ENCODE measurements at places on chromosomes 1 and 21.

GRCh38 chr21:41825881-41826280, 53.3 kb downstream of the PRDM15 start:
- DNase-seq, result no peak

GRCh38 chr1:159188375-159188788, 16.3 kb upstream of the ACKR1 start:
- DNase-seq, result peak; percentile 64

DNA sequence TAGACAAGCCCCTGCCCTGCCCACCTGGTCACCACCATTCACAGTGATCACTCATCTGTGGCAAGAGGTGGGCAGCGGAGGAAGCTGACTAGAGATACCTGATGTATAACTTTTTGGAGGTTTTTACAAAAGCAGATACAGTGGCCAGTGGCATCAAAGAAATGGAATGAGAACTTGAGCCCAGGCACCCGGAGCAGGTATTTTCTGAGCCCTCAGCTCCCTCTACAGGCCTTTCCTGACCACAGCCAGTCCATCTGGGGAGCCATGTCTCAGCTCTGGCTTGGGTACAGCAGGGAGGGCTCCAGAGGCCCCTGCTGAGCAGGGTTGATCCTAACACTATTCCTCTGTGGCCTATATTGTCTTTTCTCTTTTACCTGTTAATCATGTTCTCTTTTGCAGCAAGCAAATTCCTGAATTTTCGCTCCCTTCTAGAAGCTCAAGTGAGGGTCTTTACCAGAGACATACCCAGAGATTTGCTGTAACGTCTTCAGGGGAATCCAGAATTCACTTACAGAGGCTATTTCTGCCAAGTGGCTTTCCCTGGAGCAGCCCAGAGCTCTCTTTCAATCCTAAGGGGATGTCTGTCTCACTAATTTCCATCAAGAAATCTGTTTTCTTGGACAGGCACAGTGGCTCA, 27.3 kb downstream of the GPR157 start:
- DNase-seq, result no peak

DNA sequence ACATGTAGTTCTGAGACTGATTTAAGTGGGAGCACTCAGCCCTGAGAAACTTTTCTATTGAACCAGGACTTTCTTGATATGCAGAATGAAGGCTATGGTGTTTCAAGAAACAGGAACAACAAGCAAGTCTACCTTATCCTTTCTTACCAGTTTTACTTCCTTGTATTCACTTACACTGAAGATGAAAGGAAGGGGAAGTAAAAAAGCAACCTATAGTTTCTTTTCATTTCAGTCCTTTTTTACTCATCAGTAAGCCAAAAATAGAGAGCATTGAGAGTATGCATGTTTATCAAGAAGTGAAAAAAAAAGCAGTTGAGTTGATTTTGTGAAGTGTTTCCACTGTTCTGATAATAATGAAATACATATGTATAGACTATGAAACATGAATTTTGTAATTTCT, 1010.3 kb downstream of the AMY1C start:
- DNase-seq, result no peak

DNA sequence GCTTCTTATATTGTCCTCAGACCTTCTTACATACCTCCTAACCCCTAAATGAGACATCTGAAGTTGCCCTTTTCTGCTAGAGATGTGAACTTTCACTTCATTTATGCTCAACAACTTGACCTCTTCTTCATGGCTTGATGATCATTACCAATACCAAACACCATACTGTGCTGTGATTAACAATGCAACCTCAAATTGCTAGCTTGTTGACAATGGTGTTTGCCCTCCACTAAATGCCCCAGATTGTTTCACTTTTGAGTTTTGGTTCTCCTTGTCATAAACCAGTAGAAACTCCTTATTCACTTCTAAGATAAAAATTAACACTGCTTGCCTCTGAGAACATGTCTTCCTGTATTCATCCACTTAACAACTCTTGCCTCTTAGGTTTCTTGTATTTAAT, 5.6 kb downstream of the JAK1 start:
- no peak for DNase-seq

DNA sequence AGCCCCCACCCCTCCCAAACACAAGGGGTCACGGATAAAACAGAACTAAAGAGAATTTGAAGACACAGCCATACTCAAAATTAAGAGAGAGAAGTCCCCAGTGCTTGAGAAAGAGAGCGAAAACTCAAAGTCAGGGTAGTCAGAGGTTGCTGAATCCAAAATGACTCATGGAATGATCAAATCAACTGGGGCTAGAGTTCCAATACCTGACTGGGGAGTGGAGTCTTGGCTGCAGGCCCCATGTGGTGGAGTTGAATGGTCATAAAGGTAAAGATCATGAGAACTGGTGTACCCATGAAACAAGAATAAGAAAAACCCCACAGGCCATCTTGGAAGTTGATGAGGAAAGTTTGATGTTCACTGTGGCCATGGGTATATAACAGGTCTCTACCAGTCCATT, 84.5 kb upstream of the LRRN2 start:
- no peak for DNase-seq

DNA sequence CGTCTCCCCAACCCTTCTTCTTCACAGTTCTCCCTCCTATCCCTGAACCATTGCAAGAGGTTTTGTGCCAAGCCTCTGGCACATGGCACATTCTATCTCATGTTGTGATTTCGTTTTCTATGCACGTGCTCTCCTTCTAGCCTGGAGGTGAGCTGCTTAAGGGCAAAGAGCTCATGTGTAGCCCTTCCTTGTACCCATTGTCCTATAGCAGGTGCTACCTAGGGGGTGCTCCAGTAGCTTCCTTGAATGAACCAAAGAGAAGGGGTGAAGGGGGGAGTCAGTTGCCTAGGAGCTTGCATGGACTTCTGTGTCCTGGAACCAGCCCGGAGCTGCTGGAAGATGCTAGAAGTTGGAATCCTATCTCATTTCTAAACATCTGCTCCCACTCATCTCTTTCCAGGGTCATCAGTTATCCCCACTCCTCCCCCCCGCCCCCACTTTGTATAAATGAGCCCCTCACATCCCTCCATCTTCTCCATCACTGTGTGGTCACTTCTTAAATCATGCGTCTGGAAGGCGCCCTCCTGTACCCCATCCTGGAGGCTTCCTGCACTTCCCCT, 535 bp upstream of the DISC1 start:
- DNase-seq, result peak; percentile 15

- DNase-seq, result no peak
Measured at GRCh38 chr1:184419350-184420161, 32.7 kb downstream of the C1orf21 start.

GRCh38 chr1:201711811-201712210, 117.1 kb upstream of the IPO9 start:
- DNase-seq, result no peak

DNA sequence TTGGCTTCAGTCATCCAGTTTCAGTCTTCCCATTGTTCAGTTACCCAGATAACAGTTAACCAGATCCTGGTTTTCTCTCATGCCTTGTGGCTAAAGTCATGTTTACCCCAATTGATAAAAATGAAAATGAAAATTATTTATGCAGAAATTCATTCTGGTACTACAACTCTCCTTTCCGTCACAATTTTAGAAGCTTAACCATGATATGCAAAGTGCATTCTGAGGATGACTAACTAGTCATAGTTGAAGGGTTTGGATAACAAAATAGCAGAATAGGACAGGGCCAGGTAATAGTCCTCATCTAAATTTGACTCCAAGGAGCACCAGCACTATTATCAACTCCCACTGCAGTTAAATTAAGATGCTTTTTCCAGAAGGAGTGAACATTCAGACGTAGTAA, 94.7 kb downstream of the NTMT2 start:
- no peak for DNase-seq

DNA sequence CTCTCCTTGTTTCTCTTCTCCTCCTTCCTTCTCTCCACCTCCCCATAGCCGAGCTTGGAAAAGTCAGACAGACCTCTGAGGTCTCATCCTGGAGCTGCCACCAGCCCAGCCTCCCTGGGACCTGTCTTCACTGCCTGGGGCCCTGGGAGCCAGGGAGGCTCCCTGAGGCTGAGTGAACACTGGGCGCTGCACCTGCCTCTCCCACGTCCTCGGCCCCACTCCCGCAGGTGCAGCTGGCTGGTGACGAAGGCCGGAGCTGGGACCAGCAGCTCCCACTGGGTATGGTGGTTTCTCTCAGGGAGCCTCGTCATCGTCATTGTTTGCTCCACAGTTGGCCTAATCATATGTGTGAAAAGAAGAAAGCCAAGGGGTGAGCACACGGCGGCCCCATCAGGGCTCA, 5.3 kb downstream of the TNFRSF14 start:
- no peak for DNase-seq

- DNase-seq, result peak; percentile 57
Measured at GRCh38 chr1:172895050-172895460, 155.7 kb downstream of the TNFSF18 start.

DNA sequence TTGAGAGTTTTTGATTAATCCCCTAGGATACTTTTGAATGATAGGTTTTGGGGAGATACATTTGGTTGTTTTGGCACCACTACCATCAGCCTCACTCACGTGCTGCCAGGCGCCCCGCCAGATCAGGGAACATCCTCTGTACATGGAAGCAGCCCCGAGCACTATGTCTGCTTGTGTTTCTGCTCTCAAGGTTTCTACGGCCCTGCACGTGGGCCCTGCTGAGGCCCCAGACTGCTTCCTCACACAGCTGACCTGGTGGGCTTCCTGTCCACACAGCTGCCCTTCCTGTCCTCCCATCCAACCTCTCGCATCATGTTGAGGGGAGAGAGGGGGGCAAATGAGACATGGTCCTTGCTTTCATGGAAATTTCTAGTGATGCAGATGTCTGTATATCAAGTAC, 20.0 kb downstream of the ADARB1 start:
- no peak for DNase-seq

DNA sequence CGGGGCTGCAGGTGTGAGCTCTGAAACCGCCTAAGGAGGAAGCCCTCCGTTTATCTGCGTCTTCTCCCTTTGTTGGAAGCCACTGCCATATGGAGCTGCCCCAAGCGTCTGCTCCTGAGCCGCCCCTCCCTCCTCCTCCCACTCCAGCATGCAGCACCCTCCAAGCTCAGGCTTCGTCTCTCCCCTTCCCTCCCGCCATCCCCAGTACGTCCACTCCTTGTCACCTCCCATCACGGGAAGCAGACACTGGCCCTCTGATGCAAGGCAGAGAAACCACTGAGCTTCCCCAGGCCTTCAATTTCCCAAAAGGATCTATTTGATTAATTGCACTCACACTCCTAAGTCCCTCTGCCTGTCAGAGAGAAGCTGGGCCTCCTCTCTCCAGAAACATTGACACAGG, 52.5 kb downstream of the NFASC start:
- DNase-seq, result no peak

GRCh38 chr1:202244841-202245261, 51.3 kb downstream of the LGR6 start:
- no peak for DNase-seq

GRCh38 chr1:97693601-97694000, 227.2 kb downstream of the DPYD start:
- DNase-seq, result no peak

DNA sequence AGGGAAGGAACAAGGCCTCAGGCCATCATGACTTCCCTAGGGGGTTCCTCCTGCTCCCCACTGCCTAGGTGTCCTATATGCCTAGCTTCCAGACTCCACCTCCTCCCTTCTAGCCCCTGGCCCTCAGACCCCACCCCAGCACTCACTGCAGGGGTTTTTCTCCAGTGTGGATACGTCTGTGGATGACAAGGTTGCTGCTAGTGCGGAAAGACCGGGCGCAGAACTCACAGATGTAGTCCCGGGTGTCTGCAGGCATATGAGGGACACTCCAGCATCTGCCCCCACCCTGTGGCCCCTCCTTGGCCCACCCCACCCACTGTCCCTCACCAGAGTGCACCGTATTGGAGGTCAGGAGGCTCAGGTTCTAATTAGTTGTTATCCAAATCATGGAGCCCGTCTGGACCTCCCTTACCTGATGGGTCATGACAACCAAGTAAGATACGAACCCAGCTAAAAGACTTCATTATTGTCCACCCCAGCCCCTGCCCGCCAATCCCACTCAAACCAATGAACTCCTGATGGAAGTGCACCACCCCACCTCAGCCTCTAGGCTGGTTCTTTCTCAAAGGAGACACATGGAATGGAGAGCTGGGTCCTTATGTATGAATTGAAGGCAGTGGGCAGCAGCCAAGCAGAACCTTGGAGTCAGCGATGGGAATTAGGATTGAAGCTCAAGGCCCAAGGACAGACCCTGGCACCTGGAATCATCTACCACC, 8.2 kb downstream of the ZNF692 start:
- DNase-seq, result no peak

GRCh38 chr1:149927563-149928400, at the start of gene SF3B4:
Gene SF3B4, minus strand, starts transcription at chr1:149927803. Its CDS starts 44 bp downstream, at chr1:149927759.
- DNase-seq, result peak; percentile 95

DNA sequence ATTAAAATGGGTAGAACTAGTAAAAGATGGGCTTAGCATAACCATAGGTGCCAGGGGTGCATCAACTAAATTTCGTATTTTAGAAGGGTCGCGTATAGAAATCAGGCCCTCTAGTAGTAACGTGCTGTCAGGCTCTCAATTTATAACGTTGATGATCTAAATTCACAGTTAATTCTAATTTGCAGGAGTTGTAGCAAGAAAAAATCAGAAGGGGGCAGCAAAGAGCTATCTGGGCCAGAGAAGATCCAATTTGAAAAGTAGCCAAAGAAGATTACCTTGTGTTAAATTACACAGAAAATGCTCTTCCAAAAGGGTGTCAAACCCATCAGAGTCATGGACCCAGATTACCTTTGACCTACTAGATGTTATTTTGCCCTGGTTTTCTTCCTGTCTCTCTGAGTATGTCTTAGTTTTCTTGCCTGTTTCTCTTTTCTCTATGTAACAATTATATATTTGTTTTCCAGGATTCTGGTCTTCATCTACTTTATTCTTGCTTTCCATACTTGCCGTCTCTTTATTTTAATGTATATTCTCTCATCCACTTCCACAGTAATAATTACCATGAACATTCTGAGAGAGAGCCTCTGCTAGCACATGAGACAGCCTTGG, 1030.9 kb downstream of the AMY1C start:
- DNase-seq, result no peak

GRCh38 chr1:161342821-161343220, 24.9 kb downstream of the CFAP126 start:
- no peak for DNase-seq

GRCh38 chr1:224113918-224114786, at the start of gene FBXO28:
Gene FBXO28, plus strand, starts transcription at chr1:224114111. Its CDS starts 19 bp downstream, at chr1:224114130.
- DNase-seq, result peak; percentile 95

- no peak for DNase-seq
Measured at GRCh38 chr1:232962761-232963745, 12.6 kb downstream of the NTPCR start.

GRCh38 chr1:161768986-161769672, 3.0 kb downstream of the ATF6 start:
- DNase-seq, result no peak

DNA sequence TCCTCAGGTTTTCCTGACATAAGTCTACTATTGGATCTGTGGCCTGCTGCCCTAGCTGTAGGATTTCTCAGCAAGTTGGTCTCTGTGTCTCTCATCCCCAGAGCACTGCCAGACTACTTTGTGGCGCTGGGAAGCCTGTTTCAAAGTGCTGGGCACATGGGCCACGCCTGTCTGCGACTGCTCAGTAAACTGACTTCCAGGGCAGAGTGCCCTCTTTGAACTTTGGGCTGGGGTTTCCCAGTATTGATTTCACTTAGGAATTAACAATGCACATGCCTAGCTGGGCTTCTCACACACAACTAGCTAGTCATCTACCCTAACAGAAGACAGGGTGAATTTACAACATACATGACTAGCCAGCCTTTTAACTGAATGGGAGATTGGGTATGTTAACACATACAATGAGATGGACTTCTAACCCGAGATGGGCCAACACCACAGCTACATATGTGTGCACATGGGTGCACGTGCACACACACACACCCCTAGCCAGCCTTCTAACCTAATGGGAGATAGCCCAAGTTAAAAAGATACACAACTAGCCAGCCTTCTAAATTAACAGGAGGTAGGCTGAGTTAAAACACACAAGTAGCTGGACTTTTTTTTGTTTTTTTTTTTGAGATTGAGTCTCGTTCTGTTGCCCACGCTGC, 6.9 kb upstream of the TRIM17 start:
- DNase-seq, result no peak

Data from CD4-positive, alpha-beta T cell treated with Interleukin-4 for 1 hour (primary cell).